GF-D8 (cell line): ENCODE measurements at places on chromosomes 4 and X.

DNA sequence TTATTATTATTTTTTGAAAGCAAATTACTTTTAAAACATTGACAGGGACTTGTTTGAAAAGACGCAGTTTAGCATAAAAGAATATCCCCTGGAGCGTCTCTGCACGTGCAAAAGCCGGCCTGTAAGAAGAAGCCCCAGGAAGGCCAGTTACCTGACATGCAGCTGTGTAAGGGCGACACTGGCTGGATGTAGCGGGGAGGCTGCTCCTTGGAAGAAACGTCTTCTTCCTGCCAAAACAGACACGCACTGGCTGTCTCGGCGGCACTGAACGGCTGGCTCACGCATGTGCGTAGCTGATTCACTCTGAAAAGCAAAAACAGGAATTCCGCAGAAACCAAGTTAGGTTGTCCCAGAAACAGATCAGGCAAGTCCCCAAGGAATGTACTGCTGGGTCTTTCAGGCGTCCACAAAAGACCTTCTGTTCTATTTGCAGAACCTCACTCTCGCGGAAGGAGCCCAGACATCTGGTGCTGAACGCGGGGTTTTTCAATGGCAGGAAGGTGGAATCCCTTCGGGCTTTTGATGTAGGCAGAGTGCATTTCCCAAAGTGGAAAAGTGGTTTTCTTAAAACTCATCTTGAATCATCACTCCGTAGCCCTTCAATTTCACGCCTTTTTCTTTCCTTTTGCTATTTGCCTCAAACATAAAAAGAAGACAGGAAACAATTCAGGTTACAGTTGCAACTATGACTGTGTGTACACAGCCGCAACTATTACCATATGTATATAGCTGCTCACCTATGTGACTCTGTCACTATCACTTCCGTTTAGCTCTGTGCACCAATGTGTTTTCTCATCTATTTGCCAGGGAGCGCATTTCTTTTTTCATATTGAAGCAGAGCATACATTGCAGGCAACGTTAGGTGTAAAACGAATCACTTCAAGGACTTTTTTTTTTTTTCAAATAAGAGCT is 38.1 kb upstream of the ARSH start:
- DNase-seq, result no peak

- DNase-seq, result no peak
Measured at GRCh38 chr4:54941994-54942552, 183.3 kb downstream of the KDR start.

- DNase-seq, result no peak
Measured at GRCh38 chr4:152709675-152710438, 30.1 kb upstream of the TMEM154 start.

DNA sequence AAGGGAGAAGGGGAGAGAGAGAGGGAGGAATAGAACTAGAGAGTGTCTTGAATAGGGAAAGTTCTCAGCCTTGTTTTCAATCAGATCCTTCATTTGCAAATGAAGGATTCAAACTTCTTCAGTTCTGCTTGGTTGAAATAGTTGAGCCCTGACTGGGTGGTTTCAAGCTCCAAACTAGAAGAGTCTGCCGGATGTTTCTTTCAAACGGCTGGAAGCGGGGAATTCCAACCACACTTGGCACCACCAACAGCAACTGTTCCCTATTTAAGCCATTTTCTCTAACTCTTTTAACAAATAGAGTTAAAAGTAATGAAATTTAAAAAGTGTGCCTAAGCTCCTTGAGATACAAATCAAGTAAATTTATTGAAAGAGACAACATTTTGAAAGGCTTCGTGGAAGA is 67.5 kb upstream of the DDX60 start:
- DNase-seq, result no peak

- DNase-seq, result no peak
Measured at GRCh38 chrX:131723646-131724045, 179.8 kb downstream of the OR13H1 start.
